ENCODE measurements at places on chromosomes 4 and X. TPM values are rescaled to one million over a fixed set of nuclear protein-coding genes. Genes with fewer than 3 reads are reported as not detected.

The PPEF2 gene
- not detected for total RNA-seq

The NSDHL gene
- total RNA-seq, result 25.0 TPM

The NUDT6 gene
- total RNA-seq, result 12.7 TPM

The ZDHHC15 gene
- total RNA-seq, result 4.6 TPM

The VCX2 gene
- not detected for total RNA-seq

The LRIT3 gene
- total RNA-seq, result 0.11 TPM

The TMLHE gene
- total RNA-seq, result 28.2 TPM
